ENCODE measurements at places on chromosomes 3 and 15.

DNA sequence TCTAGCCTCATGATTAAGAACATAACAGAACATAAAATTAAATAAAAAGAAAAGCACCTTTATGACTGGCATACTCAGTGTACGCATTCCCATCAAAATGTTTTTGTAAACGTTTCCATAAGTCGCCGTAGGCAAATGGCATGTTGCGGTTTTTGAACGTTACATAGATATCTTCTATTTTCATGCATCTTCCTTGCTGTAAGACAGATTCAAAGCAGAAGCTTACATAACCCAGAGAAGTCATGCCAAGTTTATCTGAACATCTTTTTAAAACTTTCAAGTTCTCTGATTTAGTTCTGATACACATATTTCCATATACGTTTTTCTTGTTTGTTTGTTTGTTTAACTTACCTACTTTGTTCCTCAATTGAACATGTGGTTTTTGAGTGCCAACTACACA, 388.6 kb downstream of the GABRG3 start:
- no peak for DNase-seq

DNA sequence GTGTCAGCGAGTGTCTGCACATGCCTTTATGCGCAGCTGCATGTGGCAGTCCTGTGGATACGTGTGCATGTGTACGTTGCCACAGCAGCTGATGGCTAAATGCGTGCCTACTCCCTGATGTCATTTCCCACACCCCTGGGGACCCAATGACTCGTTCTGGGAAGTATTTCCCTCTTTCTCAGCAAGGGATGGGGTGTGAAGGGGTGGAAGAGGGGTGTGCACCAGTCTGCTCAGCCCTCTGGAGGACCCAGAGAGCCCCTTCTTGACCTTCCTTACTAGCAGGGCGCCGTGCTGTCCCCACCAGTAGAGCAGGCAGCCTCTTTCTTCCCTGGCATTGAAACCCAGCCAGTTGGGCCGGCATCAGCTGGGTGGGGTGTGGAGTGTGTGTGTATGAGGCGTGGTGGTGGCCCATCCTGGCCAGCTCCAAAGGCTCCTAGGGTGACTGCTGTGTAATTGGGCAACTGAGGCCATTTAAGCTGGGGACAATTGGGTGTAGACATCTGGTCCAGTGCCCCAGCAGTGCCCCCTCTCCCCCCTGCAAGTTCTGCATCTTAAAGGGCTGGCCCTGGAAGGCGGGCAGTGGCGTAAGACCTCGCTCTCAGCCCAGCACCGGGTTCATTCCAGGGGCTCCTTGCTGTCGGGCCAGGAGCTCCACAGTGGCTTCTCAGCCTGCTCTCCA, 19.2 kb downstream of the SNX33 start:
- no peak for DNase-seq

GRCh38 chr3:125161607-125162219, 50.8 kb downstream of the SLC12A8 start:
- no peak for DNase-seq

GRCh38 chr15:39313467-39313866, 267.4 kb upstream of the THBS1 start:
- DNase-seq = no peak

DNA sequence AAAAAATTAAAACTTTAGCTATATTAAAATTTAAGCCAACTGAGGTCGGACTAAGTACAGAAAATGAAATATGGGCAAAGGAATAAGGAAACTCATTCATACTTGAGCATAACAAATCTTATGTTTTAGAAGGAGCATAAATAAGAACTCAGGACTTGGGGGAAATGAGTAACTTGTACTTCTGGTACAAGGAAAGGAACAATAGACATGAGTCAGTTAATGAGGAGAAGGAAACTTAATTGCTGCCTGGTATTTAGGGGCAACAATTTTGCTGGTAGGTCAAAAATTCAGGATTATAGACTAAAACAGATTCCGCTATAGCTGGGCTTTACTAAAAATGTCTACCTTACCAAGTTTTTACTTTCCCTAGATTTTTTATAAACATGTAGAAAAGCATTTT, 113.1 kb downstream of the MYO5A start:
- DNase-seq = no peak

GRCh38 chr15:45628136-45628535, 6.7 kb upstream of the SQOR start:
- no peak for DNase-seq

- no peak for DNase-seq
Observed at GRCh38 chr3:108673988-108674661, 83.1 kb downstream of the RETNLB start.

DNA sequence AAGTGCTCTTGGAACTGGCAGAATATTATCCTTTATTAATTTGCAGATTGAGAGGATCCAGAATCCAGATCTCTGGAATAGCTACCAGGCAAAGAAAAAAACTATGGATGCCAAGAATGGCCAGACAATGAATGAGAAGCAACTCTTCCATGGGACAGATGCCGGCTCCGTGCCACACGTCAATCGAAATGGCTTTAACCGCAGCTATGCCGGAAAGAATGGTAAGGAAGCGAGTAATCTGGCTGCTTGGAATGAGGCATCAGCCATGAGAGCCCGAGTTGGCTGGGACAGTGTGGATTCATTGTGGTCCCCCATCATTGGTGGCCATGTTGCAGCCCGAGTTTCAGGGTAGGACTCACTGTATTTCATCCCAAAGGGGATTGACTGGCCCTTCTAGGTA, 47.1 kb downstream of the PARP14 start:
- DNase-seq = no peak

- DNase-seq = no peak
Observed at GRCh38 chr3:77370413-77370812, 330.5 kb downstream of the ROBO2 start.

Measured in NCI-H524 (cell line).